ENCODE measurements at places on chromosomes 4 and X. TPM values are rescaled to one million over a fixed set of nuclear protein-coding genes. Genes with fewer than 3 reads are reported as not detected.

DNA sequence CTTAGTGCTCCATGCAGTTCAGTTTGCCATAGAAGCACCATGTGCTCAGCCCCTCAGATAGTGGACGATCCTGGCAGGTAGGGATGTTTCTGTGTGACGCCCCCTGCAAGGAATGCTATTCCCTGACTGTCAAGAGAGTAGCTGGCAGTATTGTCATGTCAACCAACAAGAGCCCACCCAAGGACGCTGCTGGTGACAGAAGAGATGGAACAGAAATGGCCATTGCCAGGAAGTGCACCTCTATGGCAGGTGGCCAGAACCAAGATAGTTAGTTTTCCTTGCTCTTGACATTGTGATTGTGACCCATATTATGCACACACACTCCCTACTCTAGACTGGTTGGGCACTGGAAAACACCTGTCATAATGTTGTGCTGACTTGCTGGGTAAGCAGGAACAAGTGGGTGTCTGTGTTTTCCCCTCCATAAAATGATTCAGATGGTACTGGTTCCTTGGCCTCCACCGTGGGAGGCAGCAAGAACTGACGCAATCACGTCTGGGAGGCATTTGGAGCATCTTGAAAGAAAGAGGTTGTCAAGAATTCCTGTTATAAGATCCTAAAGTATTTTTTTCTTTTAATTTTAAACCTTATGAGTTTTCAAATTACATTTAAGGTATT is 507.9 kb downstream of the MID1IP1 start:
- no peak overlapping the region for H3K27ac ChIP-seq
- no peak for DNase-seq
- H3K27me3 ChIP-seq = no peaks in the 10 kb centered on the region
- H3K4me1 ChIP-seq = no peaks in the 10 kb centered on the region

The USP17L27 gene
- not detected for total RNA-seq

The NHS gene
- total RNA-seq = 19.1 TPM

The ERVMER34-1 gene
- 0.36 TPM for total RNA-seq

All from aorta (tissue), 5 donors.